ENCODE measurements at places on chromosomes 5 and 9.

- no peak for DNase-seq
These were observed 341.0 kb upstream of the DMAC1 start for GRCh38 chr9:8140557-8140956.

GRCh38 chr5:126925482-126925881 lies 104.9 kb downstream of the MARCHF3 start:
- DNase-seq = no peak

GRCh38 chr9:90306158-90306557 lies 336.5 kb downstream of the DIRAS2 start:
- no peak for DNase-seq

GRCh38 chr5:160071516-160071915 lies 47.7 kb downstream of the PWWP2A start:
- no peak for DNase-seq

GRCh38 chr5:16889972-16890519 lies 46.0 kb downstream of the MYO10 start:
- no peak for DNase-seq

All from CD4-positive, alpha-beta T cell treated with Interleukin-2 at 100 ng/mL for 4 hours (primary cell).